SK-MEL-5 (cell line): ENCODE measurements at places on chromosomes 2 and 18. TPM values are rescaled to one million over a fixed set of nuclear protein-coding genes. Genes with fewer than 3 reads are reported as not detected.

Gene KCNG3
- total RNA-seq = 4.8 and 5.0 TPM in 2 replicates

Gene NGEF
- total RNA-seq = not detected in 2 replicates

Gene SLC9A2
- total RNA-seq = 0.08 TPM in 1 of 2 replicates, not detected in the other

Gene CDKL4
- total RNA-seq = 0.67 and 0.95 TPM in 2 replicates

Gene CNGA3
- total RNA-seq = not detected in 2 replicates

Gene RAMP1
- 0.26 TPM in 1 of 2 replicates, not detected in the other for total RNA-seq

Gene FOXI3
- 0.64 and 0.66 TPM in 2 replicates for total RNA-seq
